ENCODE measurements at places on chromosomes 11 and 22. TPM values are rescaled to one million over a fixed set of nuclear protein-coding genes. Genes with fewer than 3 reads are reported as not detected.

DNA sequence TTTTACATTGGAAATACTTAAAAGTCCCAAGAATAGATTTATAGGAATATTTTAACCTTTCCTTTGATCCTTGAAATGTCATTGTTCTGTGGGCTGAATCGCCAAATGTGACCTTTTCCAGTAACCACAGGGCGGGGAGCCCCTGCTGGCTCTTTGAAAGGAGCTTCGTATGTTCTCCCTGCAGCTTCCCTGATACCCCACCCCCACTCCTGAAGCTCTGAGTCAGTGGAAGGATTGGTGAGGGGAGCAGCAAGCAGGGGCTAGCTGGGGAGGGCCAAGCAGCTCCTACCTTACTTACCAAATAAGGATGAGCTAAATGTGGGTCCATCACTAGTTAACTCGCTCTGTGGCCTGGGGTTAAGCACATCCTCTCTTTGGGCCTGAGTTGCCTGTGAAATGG is 87.7 kb downstream of the CHST1 start:
- H3K27ac ChIP-seq: no peak overlapping the region
- DNase-seq: no peak
- H3K36me3 ChIP-seq: no peaks in the 10 kb centered on the region
- no peaks in the 10 kb centered on the region for H3K4me1 ChIP-seq
- H3K27me3 ChIP-seq: peaks cover 45% of the 10 kb centered on the region

Gene POU2F3
- not detected for total RNA-seq

Gene GRAP2
- total RNA-seq: 0.12 TPM

Gene SERPIND1
- total RNA-seq: not detected
